ENCODE measurements at places on chromosomes 12 and 14.
A peak's percentile ranks its signal among the peaks of the same experiment; 100 is the strongest.

- DNase-seq, result no peak
Observed at GRCh38 chr12:69136931-69137613, 102.3 kb upstream of the CPSF6 start.

GRCh38 chr14:95920769-95921438, 44.3 kb downstream of the TUNAR start:
- no peak for DNase-seq

DNA sequence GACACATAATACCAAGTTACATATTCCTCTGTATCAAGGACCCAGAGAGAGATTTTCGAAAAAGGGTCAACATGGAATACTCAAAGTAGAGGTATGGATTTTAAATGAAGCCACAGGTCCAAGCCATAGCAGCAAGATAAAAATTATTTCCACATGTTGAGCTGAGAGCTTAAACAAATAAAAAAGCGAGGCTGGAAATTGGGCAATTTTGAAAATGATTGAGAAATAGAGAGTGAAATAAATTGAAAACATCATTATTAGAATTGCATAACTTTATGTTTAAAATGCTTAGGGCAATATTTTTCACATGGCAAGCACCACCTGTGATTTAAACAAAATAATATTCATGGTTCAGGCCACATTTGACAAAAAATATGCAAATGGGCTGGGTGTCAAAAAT, 1251.0 kb upstream of the USP15 start:
- DNase-seq, result no peak

- no peak for DNase-seq
Observed at GRCh38 chr12:30582943-30583342, 112.7 kb downstream of the IPO8 start.

DNA sequence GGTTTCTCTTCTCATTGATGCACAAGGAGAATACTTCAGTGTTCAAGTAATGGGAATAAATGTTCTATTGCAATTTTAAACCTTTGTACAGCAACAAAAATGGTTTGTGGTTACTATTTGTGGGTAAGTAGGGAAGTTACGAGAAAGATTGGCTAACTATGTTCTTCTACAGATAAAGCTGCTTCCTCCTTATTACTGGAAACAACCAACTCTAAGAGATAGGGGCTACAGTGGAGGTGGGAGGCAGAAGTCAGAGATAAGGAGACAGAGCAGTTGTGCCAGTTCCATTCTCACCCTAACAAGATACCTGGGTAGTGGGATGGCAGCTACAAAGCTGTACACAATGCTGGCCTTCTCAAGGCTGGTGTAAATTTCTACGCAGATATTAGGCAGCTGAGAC, 16.2 kb downstream of the NOXRED1 start:
- DNase-seq, result no peak

- DNase-seq, result peak; percentile 21
Observed at GRCh38 chr14:52950410-52950897, 396 bp downstream of the FERMT2 start.

DNA sequence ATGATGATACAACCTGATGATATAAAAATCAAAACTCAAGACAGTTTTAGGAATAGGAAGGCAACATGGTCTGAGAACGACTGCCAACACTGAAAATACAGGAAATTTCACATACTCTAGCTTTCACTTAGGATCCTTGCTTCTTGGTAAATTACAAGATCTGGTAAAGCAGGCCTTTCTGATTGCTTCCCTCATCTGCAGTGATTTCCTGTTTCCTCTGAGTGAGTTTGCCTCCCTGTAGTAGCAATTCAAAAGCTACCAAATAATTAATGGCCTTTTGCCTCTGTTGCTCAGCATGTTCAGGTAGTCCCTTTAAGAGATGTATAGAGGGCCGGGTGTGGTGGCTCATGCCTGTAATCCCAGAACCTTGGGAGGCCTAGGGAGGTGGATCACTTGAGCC, 2.0 kb upstream of the IRAK3 start:
- DNase-seq, result no peak

GRCh38 chr12:29781188-29781587, 2.6 kb downstream of the TMTC1 start:
- no peak for DNase-seq

- peak; percentile 21 for DNase-seq
Observed at GRCh38 chr14:104093366-104094055, 8.0 kb downstream of the ASPG start.

- DNase-seq, result no peak
Observed at GRCh38 chr12:44847403-44847802, 28.7 kb downstream of the NELL2 start.

GRCh38 chr12:128983371-128983770, 130.1 kb downstream of the GLT1D1 start:
- DNase-seq, result no peak

- DNase-seq, result no peak
Observed at GRCh38 chr12:179131-179884, 34.6 kb downstream of the SLC6A12 start.

DNA sequence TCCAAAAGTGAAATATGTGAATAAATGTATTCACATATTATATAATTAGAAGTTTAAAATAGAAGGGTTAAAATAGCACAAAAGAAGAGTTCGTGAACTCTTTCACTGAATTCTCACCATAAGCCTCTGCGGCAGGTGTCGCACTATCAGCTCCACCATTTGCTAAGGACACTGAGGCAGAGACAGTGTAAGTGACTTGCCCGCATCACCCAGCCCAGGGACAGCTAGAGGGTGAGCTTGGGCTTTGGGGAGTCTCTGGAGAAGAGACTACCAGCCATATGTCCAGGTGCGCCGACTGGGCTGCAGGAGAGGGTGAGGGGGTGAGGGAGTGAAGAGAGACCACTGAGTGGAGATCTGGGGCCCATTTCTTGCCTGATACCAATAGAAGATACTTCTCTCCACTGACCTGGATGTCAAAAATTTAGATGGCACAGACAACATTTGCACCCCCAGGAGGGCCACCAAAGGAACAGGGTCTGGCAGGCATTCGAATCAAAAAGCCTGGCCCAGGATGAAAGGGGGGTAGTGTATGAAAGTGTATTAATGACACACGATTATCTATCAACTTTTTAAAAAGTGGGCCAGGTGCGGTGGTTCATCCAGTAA, 28.5 kb downstream of the FAIM2 start:
- no peak for DNase-seq

DNA sequence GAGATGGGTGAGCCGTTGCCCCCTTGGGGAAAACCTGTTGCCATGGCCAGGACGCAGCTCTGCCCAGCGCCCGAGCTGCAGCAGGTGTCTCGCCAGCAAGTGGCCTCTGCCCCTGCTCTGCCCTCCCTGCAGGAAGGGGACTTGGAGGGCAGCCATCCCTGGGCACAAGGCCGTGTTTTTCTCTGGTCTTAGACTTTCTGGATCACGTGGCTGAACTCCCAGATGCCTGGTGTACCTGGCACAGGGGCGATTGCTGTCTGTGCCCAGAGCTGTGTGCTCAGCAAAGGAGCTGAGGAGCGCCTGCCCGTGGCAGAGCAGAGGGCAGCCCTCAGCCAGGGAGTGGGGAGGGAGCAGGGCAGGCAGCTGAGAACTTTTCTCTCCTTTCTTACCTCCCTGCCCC, 38.0 kb downstream of the TMEM63C start:
- DNase-seq, result no peak

GRCh38 chr12:46472893-46473633, 100.5 kb upstream of the SLC38A2 start:
- DNase-seq, result no peak

DNA sequence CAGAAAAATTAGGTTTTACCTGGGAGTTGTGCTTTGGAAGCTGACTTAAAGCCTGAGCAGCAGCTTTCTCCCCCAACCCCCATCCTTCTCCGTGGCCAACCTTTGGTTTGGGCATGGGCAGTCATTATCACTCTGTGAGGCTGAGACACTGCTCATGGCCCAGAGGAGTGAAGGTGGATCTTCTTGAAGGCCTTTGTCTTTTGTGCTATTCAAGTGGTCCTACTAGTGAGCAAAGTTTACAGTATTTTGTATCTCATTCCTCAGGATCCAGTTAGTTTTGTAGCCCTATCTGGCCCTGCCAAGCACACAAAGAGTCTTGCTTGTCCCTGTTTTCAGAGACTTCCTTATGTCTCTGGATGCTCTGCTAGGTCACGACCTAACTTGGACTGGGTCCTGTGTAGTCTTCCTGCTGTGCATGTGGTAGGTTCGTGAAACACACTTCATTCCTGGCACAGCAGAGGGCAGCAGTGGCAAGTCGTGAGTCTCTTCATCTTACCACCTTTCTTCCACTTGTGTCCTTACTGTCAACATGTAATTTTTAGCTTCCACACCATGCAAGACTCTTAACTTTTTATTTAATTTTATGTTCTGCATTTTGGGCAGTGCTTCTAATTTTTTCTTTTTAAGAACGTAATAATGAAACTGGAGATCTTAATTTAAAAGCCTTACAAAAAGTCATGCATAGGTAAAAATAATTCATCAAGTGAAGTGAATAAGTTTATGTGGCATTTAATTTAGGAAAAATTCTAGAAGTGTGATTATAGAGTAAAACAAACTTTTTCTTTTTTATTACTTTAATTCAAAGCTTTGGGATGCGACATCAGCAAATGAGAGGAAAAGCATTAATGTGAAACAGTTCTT, 53.7 kb downstream of the APAF1 start:
- DNase-seq, result peak; percentile 55

DNA sequence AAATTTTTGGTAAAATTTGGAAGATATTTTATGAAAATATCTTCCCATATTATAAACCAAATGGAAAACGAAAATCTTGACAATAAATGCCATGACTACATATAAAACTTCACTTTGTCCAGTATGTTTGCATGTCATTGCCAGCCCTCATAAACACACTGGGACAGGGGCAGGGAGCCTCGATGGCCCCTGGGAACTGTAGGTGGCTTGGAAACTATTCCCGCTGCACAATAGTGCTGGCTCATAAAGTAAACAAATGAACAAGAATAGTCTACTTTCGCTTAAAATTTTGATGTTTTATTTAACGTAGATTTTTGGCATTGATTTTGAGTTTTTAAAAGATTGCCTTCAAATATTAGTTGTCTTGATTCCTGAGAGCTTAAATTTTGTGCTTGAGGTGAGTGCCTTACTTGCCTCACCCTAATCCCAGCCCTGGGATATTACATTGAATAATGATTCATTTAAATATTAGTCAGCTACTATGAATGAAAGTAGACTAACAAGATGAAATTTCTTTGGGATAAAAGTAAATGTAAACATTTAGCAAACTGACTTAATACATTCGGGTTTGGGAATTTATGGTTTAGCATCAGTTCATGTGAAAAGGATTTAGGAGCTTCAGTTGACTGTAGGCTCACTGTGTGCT, 74.0 kb upstream of the PKP2 start:
- no peak for DNase-seq

- no peak for DNase-seq
Observed at GRCh38 chr14:69620981-69621380, 9.6 kb downstream of the SUSD6 start.

- peak; percentile 5 for DNase-seq
Observed at GRCh38 chr12:117580718-117581062, 219.3 kb upstream of the NOS1 start.

DNA sequence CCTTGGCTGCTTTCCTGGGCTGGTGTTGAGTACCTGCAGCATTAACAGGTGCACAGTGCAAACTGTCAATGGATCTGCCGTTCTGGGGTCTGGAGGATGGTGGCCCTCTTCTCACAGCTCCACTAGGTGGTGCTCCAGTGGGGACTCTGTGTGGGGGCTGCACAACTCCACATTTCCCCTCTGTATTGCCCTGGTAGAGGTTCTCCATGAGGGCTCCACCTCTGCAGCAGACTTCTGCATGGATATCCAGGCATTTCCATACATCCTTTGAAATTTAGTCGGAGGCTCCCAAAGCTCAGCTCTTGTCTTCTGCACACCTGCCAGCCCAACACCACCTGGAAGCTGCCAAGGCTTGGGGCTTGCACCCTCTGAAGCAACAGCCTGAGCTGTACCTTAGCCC, 198.6 kb downstream of the GXYLT1 start:
- DNase-seq, result no peak

GRCh38 chr12:124727264-124727800, 136.3 kb downstream of the SCARB1 start:
- no peak for DNase-seq

DNA sequence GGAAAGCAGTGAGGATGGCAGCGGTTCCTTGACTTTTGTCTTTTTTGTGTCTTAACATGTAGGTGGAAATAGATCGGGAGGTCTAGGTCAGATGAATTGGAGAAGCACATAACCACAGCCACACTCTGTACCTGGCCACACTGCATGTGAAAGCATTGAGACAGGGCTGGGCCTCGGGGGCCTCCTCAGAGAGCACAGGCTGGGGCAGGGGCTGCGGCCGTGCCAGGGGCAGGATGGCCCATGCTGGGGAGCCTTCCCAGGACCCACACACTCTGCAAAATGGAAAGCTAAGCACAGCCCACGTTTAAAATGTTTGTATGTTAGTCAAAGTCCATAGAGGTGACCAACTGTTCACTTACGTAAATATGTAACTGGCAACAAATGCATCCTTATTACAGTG, 76.7 kb downstream of the PIWIL1 start:
- DNase-seq, result no peak

DNA sequence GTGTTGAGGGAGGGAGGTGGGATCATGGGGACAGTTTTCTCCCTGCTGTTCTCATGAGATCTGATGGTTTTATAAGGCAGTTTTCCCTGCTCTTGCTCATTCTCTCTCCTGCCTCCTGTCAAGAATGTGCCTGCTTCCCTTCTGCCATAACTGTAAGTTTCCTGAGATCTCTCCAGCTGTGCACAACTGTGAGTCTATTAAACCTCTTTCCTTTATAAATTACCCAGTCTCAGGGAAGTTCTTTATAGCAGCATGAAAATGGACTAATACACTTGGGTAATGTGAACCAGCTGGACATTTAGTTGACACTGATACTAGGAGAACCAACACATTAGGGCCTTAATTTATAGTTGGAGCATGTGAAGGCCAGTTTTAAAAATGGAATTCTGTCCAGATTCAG, 12.4 kb upstream of the CCDC91 start:
- DNase-seq, result no peak

GRCh38 chr12:118150625-118151024, 14.7 kb downstream of the PEBP1 start:
- DNase-seq, result no peak

DNA sequence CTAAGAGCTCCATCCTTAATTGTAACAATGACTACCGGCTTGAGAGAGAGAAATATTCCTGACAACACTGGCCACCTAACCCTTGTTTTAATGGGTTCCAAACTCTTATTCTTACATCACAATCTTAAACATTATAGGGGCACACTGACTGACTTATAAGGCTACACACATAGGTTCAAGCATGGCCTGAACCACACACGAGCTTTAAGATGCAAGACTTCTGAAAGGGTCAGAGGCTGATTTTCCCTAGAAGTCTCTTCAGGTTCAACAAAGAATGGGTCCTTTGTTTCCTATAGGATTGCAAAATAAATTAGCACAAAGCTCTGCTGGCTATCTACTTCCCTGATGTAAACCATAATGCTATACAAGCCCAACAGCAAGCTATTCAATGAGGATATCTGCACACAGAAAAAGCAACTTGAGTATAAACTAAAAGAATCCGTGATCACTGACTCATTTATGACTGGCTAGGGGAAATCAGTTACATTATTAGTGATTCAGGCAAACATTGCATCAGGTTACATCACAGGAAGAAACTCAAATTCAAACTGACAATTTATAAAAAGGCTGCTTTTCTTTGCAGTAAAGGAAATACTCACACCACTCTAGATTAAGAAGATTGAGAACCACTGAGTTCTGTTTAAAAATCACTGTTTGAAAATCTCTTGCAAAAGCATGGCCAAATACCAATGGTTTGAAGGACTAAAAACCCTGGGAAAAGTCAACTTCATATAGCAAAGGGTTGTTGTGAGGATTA, 8.5 kb downstream of the BTG1 start:
- no peak for DNase-seq
